ENCODE measurements at places on chromosomes 1 and 21. TPM values are rescaled to one million over a fixed set of nuclear protein-coding genes. Genes with fewer than 3 reads are reported as not detected.
A peak's percentile ranks its signal among the peaks of the same experiment; 100 is the strongest.

DNA sequence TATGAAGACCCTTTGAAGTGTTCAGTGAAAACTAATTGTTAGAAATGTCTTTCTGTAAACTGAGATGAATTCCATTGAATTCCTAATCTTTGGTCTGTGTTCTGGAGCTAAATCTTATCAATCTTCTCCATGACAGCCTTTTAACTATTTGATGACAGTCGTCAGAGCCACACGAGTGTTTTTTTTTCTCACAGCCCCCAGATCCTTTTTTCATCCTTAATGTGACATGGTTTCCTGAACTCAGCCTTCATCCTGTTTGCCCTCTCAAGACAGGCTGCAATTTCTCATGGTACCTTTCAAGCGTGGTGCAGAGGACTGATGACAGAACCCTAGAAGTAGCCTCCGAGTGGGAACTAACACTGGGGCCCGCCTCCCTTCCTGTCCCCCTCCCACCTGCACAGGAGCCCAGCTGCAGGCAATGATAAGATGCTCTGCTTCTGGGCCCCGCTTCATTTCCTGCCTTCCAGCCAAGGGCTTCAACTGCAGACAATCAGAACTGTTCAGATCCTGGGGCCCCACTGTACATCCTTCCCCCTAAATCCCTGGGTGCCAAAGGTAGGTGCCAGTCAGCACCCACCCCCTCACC is 114.6 kb upstream of the VAV3 start:
- no peak for DNase-seq

DNA sequence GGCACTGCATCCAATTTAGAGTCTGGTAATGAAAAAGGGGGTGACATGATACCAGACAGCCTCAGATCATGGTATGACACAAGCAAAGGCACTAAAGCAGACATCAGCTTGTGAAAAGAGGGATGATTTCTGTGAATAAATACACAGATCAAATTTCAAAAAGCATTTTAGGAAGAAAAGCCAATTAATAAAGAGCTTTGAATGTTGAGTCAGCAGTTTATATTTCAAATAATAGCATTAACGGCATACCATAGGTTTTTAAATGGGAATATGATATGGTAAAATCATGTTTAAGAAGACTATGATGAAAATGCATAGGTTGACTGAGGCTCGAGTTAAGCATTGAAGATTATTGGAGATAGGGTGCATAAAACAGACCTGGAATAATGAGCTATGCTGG is 13.5 kb downstream of the KCNT2 start:
- DNase-seq: no peak

KRTAP24-1 gene
- not detected for polyA plus RNA-seq

CD55 gene
- 318 TPM for polyA plus RNA-seq

CHIA gene
- 0.27 TPM for polyA plus RNA-seq

DNA sequence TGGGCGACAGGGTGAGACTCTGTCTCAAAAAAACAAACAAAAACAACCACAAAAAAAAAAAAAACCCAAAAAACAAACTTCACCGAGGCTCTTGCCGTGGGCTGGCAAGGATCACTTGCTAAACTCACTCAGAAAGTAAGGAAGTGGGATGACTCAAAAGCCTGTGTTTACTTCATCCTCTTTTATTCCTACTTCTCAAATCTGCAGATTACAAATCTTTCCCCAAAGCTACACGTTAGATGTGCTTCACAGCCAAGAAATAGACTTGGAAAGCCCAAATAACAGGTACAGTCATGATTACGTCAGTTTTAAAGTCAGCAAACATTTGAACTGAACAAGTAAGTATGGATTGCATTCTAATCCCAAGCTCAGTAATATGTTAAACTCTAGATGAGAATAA is 359.3 kb downstream of the ADGRL2 start:
- no peak for DNase-seq

- no peak for DNase-seq
These were observed 14.9 kb upstream of the CD55 start for GRCh38 chr1:207306603-207307002.

SPRR1B gene
- polyA plus RNA-seq: 0.23 TPM

INTS3 gene
- polyA plus RNA-seq: 24.3 TPM

DNA sequence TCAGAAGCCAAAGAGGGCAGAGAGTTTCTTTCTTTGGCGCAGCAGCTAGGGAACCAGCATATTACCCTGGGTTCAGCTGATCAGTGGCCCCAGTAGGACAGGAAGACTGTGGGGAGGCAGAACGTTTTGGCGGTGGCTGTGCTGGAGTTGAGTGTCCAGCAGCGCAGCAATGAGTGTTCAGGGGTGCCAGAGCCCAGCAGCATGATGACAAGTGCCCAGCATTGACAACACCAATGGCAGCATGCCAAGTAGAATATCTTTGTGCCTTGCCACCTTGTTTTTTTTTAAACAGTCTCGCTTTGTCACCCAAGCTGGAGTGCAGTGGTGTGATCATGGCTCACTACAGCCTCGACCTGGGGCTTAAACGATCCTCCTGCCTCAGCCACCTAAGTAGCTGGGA is 106.7 kb upstream of the CDC42BPA start:
- no peak for DNase-seq

DNA sequence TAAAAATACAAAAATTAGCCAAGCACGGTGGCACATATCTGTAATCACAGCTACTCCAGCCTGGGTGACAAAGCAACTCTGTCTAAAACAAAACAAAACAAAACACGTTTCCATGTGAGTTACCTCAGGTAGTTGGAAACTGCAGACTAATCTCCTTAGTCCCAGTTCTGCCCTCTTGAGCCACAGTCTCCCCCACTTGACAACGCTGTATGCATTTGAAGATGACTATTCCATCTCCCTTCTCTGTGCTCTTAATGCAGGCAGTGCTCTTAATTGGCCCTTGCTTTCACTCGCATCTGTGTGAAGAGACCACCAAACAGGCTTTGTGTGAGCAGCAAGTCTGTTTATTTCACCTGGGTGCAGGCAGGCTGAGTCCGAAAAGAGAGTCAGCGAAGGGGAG is 19.6 kb upstream of the DHCR24 start:
- DNase-seq: no peak

DNA sequence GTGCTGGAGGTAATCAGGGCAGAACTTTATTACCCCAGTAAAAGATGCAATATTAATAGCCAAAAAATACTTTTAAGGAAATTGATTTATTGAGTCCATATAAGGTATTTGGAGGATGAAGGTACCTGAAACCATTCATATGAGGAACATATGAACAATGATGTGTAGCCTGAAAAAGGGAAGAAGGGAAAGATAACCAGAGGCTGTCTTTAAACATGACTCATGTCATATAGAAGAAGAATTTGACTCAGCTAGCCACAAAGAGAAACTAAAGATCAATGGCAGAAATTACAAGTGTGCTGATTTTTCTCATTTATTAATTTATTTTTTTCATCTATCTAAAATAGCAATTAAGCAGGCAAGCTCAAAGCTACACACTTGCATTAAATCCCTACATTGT is 136.2 kb upstream of the DUSP10 start:
- no peak for DNase-seq

- DNase-seq: no peak
These were observed 24.0 kb downstream of the EXOC8 start for GRCh38 chr1:231313661-231314060.

DNA sequence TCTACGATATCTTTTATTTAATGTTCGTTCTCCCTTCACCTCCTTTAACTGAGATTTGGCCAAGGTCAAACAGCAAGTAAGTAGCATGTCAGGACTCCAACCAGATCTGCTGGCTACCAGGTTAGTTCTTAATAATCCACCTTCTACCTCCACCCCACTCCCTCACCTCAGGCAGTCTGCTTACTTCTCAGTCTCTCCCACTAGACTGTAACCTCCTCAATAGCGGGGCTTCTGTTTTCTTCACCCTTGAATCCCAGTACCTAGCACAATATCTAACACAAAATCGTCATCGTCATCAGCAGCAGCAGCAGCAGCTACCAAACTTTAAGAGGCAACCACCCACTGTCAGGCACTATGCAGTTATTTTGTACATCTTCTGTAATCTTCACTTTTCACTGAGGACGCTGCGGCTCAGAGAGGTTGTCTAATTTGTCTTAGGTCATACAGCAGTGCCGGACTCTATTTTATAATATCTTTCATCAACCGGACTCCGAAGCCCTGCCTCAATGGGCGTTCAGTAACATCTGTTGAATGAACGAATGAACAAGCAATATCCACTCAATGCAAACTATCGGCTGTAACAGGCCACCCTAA is 859 bp upstream of the MAGI3 start:
- no peak for DNase-seq

DNA sequence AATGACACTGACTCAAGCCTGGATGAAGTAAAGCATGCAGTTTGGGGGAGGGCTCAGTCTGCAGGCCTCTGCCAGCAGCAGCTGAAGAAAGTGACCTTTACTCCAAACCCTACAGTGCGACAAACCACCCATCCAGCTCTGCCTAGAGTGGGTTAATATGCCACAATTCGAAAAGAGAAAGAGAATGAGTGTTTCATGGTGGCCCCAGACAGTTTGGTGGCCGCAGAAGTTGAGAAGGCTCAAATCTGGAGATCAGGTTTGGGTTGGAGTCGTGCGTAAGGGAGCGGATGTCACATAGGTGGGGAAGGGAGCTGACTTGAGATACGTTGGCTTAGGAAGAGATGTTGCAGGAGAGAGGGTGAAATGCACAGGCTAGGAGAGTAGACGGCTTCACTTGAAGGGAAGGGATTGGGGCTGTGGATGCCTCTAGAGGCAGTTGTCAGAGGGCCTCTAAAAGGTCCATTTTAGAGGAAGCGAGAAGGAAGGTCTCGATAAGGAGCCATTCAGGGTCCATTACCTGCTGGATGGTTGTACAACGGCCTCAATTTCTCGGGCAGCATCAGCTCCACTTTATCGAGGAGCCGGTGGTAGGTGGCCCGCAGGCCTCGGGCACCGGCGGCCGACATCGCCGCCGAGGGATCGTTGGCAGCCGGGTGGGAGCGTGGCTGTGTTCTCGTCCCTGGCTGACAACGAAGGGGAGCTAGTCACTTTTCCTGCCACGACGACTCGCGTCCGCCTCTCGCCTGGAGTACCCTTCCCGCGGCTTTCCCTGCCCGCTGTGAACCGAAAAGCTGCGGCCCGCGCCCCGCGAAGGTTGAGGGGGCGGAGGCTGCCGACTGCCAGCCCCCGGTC is 1.0 kb upstream of the DCAF6 start:
- no peak for DNase-seq

DNA sequence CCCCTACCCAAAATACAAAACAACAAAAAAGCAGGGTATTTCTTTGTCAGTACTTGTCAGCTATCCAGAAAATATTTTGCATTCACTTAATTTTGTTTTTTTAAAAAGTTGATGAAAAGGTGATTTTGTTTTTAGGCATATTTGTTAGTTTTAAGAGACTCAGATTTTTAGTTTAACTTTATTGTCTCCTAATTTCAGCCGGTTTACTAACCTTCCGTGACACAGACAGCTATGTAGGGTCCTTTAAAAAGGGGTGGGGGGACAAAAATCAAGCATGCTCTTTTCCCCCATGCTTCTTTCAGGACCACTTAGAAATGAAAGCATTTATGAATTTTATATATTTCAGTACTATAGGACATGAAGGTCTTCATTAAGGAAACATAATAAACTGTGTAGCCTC is 1.6 kb downstream of the PBX1 start:
- no peak for DNase-seq

DNA sequence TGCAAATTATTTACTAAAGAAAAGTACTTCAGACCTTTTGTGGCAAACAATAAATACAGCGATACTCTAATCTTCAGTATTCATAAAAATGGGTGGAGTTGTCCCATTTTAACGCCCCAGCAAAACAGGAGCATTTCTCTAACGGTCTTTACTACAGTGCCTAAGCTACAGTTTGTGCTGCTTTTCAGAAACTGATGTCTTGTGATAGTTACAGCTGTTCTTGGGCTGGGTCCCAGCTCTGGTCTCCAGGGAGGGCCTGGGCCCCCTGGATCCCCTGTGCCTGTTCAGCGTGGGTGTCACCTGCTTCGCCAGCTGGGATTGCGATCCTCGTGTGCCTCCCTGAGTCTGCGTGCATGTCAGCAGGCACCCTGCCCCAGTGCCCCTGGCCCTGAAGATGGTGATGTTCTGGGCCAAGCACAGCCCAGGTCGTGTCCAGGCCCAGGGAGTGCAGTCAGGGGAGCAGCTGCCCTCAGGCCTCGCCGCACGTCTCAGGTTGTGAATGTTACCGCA is 64.0 kb upstream of the DIP2A start:
- DNase-seq: peak; percentile 88

HCN3 gene
- polyA plus RNA-seq: 0.52 TPM

GRCh38 chr1:101379950-101380349 is 143.1 kb downstream of the S1PR1 start:
- no peak for DNase-seq

TMEM240 gene
- 1.8 TPM for polyA plus RNA-seq

DNA sequence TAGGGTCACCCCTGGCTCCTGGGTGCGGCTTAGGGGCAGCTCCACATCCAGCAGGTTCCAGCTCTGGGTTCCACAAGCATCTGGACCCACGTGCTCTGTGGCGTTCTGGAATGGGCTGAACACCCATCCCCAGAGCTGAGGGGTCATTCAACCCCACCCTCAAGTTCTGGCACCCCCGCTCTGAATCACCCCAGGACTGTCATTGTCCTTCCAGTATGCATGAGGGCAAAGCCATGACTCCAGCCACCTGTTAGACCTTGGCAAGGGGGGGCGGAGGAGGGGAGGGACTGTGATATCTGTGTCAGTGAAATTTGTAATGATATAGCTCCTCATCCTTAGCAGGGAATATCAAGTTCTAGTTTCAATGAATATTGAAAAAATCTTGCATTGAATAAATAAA is 12.3 kb downstream of the INSRR start:
- DNase-seq: peak; percentile 31

GRCh38 chr1:94417728-94417977 is 536 bp upstream of the ABCD3 start:
- no peak for DNase-seq

DNA sequence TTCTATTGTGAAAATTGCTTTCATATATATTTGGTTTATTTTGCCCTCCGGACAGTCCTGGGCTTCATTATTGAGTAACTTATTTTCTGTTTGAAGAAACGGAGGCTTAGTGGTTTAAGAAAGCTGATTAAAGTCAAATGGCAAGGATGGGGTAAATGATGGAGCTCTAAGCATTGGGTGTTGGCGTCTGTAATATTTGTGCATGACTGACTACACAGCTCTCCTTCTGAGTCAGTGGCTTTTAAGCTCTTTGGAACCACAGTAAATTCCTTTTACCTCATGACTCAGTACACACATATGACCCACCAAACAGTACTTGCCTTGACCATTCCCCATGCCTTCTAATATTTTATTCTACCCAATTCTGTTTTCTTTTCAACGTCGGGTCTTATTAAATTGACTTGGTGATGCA is 21.0 kb downstream of the B3GALT5 start:
- no peak for DNase-seq

PSMB4 gene
- 521 TPM for polyA plus RNA-seq

GRCh38 chr1:37845786-37846185 is 13.6 kb downstream of the MTF1 start:
- DNase-seq: no peak

ADGRL4 gene
- 9.2 TPM for polyA plus RNA-seq

- DNase-seq: no peak
These were observed 8.7 kb upstream of the RSRP1 start for GRCh38 chr1:25255706-25256577.

NBPF11 gene
- polyA plus RNA-seq: 1.2 TPM

GRCh38 chr21:42468491-42469131 is 27.4 kb downstream of the RSPH1 start:
- DNase-seq: no peak

GRCh38 chr1:44389437-44389836 is 15.6 kb upstream of the RNF220 start:
- DNase-seq: no peak

GRCh38 chr1:31681415-31681814 is 22.4 kb downstream of the COL16A1 start:
- no peak for DNase-seq

GRCh38 chr1:52901384-52901783 is 20.2 kb downstream of the ECHDC2 start:
- DNase-seq: no peak
